Suppressor macrophage (primary cell): ENCODE measurements at places on chromosomes 1 and 21.

DNA sequence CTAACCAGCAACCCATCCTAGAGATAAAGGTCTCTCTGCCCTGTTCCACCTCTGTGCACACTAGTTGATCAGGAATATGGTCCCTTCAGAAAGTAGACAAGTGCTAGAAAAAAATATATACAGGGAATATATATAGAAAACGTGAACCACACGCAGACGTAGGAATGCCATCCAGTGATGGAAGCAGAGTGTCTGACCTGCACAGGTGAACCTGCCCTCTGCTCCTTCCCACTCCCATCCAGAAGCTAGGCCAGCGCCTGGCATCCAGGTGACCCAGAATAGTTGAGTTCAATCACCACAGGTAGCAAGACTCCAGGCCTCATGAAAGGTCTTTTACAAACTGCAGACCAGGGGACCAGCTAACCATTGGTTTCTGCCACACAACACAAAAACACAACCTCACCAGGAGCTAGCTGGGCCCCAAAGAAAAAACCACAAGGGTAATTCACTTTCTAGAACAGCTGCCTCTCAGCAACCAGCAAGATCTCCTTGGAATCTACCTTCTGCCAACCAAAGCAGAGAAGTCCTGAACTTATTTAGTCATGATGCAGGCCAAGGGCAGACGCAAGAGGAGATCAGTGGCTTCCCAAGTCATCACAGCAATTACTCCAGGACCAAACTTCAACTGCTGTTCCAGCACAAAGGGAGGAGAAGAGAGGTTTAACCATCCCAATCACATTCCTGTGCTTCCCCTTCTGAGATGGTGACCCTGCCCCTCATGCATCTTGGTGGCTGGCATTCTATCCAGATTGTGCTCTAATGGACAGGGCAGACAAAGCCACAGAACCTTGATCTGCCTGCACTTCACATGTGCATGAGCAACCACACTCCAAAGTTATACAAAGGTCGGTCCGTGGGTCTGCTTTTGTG is 53.0 kb downstream of the GPR161 start:
- DNase-seq: no peak

- no peak for DNase-seq
Observed at GRCh38 chr1:183776731-183777130, 28.2 kb upstream of the RGL1 start.

DNA sequence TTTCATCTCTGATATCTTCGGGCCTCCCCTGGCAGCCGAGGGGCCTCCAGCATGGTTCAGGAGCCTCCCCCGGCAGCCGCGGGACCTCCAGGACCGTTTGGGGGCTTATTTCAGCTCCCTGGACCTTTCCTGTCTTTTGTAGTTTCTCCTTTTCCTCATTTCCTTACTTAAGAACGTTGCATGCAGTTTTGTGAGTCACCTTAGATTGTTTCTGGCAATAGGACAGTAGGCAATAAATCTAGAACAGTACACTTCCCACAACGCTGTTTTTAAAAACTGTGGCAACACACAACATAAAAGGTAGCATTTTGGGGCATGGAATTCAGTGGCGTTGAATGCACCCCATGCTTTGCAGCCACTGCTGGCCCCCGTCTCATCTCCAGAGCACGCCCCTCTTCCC is 24.4 kb downstream of the FAAP20 start:
- DNase-seq: no peak

DNA sequence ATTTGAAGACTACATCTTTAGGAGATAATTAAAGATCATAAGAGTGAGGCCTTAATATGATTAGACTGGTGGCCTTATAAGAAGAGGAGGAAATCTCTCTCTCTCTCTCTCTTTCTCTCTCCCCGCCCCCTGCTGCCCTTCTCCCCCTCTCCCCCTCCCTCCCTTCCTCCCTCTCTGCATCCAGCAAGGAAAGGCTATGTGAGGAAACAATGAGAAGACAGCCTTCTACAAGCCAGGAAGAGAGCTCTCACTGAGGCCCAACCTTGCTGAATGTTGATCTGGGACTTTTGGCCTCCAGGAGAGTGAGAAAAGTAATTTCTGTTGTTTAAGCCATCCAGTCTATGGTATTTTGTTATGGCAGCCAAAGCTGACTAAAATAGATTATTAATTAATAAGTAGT is 21.6 kb downstream of the FOXD3 start:
- no peak for DNase-seq

GRCh38 chr21:25171438-25171837 is 435.8 kb downstream of the MRPL39 start:
- peak; percentile 45 for DNase-seq

- DNase-seq: peak; percentile 55
Observed at GRCh38 chr1:109659997-109660690, 4.2 kb downstream of the GSTM4 start.

GRCh38 chr21:42863504-42863870 is 15.9 kb downstream of the WDR4 start:
- no peak for DNase-seq

- DNase-seq: no peak
Observed at GRCh38 chr1:114660238-114660637, 9.6 kb downstream of the DENND2C start.

DNA sequence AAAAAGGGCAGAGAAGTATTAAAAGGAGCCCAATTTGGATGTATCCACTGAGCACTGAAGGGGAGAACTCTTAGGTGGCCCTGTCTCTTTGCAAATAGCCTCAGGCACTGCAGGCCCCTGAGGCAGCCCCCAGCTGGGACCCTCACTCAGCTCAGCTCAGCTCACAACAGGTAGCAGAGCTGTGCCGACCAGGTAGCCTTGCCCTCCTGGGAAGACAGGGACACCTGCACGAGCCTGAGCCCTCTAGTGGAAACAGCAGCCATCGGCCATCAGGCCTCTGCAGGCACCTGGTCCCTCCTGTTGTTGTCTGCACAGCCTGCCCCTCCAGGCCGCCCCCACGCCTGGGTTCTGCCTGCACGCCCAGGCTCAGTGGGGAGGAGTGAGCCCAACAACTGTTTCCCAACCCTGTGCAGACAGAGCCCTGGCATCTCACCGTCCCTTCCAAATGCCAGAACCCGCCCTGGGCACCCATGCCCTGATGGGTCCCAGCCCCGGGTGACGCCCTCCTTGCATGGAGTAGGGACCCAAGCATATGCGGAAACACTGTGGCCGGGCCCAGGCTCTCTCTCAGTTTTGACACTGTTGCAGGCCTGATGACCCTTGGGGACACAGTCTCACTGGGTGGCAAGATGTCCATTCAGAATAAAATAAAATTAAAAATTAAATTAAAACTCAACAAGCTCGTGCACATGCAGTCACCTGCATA is 60.0 kb upstream of the AJAP1 start:
- no peak for DNase-seq

DNA sequence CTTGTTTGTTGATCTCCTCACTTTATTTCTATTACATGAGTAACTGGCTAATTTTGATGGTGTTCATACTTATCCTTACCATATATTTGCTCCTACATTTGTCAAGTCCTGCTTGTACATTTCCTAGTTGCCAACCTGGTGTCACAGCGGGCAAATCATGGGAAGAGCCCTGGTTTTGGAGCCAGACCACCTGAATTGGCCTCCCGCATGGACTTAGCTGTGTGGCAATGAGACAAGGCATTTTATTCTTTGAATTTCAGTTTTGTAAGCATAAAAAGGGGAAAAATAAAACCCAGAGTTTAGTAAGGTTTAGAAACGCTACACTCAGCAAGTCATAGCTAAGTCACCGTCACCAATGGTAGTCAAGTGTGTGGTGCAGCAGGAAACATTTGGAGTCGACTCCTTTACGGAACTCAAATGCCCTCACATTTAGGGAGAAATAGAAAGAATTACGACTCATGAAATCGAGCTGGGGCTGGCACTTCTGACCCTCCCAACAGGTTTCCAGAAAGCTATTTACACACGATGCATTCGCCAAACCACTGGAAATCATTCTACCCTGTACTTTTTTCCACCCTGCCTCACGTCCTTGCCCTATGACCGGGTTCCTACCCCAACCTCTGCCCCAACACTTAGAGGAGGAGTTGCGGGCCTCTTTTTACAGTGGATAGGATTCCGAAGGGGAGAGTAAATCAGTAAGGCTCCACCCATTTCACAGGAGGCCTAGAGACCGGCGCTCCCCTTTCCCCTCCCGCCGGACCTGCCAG is 492 bp upstream of the PGM1 start:
- peak; percentile 27 for DNase-seq

DNA sequence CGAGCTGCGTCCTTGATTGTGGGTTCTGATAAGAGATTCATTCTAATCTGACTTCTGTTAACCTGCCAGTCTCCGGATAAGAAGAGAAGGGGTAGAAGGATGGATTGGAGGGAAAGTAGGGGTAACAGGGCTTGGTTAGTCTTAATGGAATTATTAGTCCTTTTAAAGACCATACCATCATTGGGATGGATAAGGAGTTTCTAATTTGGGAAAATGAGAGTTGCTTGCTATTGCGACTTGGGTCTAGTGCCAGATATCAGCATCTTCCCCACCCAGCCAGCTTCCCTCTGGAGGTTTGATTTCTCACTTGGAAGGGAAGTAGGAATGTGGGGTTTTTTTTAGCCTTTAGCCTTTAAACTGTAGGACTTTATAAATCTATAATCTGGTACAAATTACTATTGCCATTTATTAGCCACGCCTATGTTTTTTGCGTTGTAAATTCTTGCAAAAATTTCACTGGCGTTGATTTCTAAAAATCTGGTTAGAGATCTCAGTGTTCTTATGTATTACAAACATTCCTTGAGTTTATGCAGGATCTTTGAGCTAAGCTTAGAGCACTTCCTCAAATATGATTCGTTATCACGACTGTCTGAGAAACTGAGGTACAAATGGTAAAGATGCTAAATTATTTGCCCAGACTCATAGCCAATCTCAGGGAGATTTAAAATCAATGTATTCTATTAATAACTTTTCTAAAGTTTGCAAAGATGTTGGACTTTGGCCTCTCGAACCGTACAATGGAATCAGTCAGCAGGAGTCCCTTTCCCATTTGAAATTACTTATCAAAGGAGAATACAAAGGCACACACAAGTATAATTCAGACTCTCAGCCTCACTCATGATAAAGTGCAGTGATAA is 1.3 kb downstream of the FAM20B start:
- DNase-seq: peak; percentile 32

- DNase-seq: no peak
Observed at GRCh38 chr1:243827206-243827605, 22.8 kb downstream of the AKT3 start.

DNA sequence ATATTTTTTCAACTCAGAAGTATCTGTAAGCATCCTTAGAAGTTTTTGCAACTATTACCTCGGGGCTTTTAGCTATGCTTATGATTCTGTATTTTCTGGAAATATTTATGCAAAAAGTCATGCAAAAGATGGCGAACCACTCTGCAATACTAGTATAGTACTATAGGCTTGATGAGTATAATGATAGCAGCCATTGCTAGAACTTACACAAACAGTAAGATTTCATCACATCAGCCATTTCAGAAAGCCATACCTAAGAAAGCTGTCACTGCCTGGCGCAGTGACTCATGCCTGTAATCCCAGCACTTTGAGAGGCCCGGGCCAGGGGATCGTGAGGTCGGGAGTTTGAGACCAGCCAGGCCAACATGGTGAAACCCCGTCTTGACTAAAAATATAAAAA is 227.1 kb downstream of the LRRC7 start:
- no peak for DNase-seq

DNA sequence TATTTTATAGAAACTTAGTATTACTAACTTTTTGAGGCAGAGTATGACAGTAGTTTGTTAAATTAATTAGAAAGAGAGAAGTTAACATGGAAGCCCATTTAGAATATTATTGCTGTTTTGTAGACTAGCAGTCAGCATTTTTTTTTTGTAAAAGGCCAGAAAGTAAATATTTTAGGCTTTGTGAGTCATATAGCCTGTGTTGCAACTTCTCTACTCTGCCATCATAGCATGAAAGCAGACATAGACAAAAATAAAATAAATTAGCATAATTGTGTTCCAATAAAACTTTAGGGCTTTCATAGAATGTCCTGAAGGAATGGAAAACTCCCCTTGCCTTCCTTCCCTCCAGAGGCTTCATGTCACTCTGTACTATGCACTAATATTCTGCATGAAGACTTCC is 12.3 kb upstream of the RGS4 start:
- peak; percentile 16 for DNase-seq

GRCh38 chr21:43652616-43653015 is 6.7 kb downstream of the HSF2BP start:
- DNase-seq: no peak

- no peak for DNase-seq
Observed at GRCh38 chr1:201092738-201093137, 19.5 kb downstream of the CACNA1S start.

DNA sequence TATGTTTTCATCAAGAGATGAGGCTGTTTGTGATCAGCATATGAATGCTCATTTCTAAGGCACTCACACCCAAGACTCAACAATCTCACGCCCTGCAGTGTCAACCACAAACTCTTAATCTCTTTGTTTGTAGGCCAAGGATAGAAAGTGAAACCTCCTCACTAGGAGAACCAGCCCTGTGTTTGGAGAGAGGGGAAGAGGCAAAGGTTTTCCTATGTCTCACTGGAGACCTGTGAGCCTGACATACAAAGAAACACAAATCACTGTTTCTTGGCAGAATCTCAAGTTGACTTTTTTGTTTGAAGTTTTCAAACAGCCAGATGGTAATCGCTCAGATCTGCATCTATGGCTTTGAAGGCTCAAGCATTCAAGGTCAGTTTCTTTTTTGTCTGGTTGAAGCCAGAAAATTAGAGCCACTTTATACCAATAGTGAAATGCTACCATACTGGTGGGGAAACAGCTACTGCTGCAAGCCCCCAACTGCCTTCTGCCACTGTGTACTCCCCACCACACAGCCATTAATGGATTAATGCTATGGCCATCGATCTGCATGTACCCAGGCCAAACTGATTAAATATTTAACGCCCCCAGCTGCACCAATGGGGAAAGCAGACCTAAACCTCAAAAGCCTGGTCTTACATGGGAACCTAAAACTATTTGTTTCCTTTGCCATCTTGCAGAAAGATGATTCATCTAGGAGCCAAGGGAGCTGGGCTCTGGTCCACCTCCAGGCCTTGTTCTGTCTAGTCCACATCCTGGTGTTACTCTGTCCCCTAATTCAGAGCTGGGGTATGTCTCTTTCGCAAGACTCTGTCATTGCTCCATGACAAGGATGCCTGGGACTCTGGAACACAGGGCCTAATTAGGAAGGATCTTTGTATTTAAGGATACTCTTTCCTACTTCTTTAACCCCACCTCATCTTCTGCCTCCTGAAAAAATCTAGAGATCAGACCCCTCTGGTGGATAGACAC is 16.3 kb downstream of the PDZK1 start:
- no peak for DNase-seq

DNA sequence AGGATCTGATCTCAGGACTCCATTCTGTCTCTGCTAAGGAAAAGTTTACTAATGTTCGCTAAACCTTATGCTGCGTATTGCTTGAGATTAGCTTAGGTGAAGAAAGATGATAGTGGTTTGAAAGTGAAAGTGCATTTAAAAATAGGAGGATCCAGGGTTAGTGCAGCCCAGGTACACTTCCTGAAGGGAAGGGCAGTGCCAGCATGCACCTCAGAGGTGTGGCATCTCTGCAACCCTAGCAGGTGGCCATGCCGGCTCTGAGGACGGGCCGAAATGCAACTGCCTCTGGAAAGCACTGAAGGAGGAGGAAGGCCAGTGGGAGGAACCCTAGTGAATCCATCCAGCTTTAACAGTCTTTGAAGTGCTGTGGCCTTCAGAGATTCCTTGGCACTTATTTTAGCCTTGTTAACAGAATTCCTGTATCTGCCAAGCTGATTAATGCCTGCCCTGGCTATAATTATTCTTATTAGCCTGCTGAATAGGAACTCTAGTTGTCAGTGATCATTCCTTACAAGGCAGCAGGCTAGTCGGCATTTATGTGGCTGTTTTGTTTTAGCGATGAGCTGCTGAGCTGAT is 5.5 kb downstream of the PTGFRN start:
- DNase-seq: no peak
